Omental fat pad (tissue), 4 donors: ENCODE measurements at places on chromosomes 6 and 20.

- no peak for DNase-seq
These were observed 92.0 kb upstream of the PRDM1 start for GRCh38 chr6:105994118-105994590.

DNA sequence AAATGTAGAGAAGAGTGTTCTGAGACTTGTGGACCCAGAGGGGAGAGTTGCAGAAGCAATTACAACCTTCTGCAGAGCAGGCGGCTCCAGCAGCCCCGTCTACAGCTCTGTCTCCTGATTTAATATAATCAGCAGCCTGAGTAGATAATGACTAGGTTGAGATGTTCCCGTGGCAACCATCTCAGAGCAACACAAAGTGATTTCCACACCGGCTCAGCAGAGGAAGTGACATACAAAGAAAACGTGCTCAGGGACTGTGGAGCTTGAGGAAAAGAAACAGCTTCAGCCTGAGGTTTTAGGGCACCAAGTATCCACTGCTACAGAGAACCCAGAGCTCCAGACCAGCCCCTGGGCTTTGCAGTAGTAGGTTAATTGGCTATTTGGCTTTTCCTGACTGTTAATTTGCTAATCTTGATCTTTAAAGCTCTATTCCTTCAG lies 136.4 kb downstream of the MTFR2 start:
- no peak for DNase-seq

GRCh38 chr6:93731306-93731705 lies 311.9 kb upstream of the EPHA7 start:
- DNase-seq, result no peak

GRCh38 chr20:25608774-25609173 lies 15.0 kb downstream of the NANP start:
- DNase-seq, result no peak

DNA sequence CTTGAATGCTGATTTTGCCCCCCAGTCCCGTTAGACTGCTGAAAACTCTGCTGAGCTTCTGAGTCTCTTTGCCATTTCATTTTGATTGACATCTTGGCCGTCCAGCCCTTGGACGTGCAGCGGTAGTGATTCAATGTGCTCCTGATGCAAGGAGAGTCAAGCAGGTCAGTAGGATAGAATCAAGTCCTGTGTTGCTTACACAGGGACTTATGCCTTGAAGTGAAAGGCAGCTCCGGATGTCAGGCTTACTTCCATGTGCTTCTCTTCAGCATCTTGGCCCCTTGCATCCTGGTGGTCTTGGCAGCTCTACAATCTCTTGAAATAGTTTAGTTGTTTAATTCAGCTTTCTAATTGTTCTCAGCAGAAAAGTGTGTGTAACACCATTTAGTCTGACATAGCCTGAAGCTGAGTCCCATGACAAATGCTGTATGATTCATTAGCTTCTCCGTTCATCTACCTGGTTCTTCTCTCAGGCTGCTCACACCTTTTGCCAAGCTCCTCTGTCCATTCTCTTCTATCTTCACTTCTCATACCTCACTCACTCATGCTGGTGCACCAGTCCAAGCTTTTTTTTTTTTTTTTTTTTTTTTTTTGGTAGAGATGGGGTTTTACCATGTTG lies 76.0 kb downstream of the EZR start:
- no peak for DNase-seq

GRCh38 chr6:27138837-27139755 lies 108.4 kb upstream of the PRSS16 start:
- no peak for DNase-seq

GRCh38 chr20:34976286-34976685 lies 20.6 kb downstream of the MYH7B start:
- no peak for DNase-seq

DNA sequence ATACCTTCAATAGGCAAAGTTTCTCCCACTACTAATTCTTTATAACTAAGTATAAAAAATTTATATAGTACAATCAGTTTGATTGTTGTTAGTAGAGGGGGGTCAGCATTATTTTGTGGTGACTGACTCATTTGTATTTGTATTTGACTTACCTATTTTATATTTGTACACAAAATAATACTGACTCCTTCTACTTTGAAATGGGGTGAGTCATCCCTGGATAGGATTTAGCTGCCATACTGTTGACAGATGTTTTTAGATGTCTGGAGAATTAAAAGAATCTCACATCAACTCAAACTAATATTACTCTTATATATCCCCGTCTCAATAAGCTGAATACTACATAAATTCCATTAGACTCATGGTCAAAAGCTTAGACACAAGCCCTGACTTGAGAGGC lies 114.9 kb downstream of the FRK start:
- no peak for DNase-seq

DNA sequence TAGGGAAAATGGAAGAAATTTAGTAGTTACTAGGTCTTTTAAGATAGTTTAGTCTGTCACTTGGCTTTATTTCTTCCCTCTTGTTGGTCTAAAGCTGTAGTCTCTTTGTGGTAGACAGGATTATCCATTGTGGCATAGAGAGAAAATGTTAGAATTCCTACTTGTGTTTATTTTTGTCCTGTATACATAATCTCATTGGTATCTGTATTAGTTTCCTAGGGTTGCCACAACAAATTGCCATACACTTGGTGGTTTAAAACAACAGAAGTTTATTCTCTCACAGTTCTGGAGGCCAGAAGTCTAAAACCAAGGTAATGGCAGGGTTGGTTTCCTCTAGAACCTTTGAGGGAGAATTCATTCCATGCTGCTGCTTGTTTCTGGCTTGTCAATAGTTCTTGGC lies 119.4 kb downstream of the ZFAND3 start:
- no peak for DNase-seq

- no peak for DNase-seq
These were observed 2.6 kb downstream of the TFEB start for GRCh38 chr6:41732591-41733359.

DNA sequence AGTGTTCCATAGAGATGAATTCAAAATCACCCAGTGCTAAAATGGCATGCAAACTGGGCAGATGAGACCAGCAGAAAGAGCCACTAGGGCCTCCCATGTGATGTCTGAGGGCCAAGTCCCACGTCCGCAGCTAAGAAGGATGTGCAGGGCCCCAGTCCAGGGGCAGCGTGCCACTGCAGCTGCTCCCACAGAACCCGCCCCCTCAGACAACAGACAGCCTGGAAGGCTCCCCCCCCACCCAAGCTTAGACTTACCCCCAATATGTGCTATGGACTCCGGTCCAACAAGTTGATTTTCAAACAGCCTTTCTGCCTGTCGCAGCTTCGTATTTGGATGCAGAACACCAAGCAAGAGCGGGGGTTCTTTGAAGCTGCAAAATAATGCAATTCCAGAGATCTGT lies 14.0 kb downstream of the APMAP start:
- DNase-seq, result no peak

GRCh38 chr6:170127151-170127550 lies 163.7 kb downstream of the DLL1 start:
- no peak for DNase-seq

DNA sequence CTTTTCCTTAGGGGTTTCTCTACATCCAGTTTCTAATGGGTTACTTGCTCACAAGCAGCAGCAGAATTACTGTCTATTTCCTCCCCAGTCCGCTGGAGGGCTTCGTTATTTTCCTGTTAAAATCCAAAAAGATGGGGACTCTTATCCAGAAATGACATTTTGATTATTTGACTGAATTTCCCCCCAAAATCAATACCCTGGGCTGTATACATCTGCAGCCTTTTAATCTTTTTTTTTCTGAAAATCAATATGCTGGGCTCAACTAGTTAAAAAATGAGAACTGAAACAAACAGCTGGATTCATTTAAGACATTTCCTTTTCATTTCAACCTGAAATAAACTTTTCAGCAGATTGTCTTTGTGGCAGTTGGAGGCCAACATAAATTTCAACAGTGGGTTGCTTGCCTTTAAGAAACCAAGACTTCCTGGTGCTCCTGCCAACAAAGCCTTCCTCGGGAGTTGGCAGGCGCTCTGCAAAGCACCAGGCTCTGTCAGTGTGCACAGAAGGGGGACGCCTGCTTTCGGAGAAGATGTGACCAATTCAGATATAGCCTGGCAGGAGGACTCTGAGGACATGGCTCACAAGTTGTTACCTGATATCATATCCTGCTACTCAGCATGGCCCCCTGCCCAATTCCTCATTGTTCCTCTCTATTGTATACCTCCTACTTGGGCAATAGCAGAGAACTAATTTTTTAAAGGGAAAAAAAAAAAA lies 204.7 kb upstream of the ARG1 start:
- no peak for DNase-seq

DNA sequence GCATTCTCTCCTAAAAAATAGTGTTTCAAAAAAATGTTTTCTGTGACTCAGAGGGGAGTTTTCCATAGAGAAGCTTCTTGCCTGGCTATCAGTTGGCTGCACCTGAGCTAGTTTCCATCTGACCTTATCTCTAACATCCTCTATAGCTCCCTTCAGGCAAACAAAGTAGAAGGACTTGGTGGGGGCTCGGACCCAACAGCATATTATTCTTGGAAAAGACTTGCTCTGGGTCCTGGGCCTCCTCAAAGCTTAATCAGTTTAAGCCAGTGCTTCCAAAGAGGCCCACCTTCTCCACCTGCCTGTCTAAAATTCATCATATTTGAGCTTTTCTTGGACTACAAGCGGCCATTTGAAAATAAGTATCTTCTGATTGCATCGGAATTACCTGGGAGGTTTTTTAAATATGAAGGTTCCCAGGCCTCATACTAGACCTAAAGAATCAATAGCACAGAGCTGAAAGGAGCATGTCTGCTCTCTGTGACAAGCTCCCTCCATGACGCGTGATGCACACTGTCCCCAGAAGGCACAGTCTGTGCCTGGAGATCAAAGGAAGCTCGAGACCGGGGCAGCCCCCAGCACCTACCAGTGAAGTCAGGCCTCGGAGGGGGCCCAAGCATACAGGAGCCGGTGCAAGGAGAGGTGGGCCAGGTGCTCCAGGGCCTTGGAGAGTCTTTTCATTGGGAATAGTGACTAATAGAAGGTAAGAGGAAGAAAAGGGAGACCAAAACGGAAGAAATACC lies 80.6 kb upstream of the HIVEP1 start:
- no peak for DNase-seq

DNA sequence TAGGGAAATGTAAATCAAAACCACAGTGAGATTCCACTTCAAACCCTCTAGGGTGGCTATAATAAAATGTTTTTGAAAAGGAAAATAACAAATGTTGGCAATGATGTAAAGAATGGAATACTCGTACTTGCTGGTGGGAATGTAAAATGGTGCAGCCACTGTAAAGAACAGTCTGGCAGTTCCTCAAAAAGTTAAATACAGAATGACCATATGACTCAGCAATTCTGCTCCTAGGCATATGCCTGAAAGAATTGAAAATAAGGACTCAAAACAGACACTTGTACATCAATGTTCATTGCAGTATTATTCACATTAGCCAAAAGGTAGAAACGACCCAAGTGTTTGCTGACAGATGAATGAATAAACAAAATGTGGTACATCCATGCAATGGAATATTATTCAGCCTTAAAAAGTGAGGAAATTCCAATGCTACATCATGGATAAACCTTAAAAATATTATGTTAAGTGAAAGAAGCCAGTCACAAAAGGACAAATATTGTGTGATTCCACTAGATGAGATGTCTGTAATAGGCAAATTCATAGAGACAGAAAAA lies 10.2 kb upstream of the RNF114 start:
- DNase-seq, result no peak

DNA sequence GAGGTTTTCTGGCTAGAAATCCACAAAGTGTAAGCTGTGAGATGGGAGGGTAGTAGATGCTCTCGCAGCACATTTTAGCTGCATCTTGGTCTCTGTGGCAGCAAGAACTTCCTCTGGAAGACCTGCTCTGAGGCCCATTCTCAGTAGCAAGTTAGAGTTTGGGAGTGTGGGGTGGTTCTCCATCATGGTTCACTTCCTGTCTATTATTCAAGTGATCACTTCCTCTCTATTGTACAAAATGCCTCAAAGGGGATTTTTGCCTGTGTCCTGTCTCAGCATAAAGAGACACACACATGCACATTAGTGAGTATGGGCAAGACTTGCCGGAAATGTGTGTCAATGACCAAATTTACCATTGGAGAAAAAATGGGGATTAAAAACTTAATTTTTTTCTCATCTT lies 42.5 kb downstream of the LYRM2 start:
- no peak for DNase-seq

DNA sequence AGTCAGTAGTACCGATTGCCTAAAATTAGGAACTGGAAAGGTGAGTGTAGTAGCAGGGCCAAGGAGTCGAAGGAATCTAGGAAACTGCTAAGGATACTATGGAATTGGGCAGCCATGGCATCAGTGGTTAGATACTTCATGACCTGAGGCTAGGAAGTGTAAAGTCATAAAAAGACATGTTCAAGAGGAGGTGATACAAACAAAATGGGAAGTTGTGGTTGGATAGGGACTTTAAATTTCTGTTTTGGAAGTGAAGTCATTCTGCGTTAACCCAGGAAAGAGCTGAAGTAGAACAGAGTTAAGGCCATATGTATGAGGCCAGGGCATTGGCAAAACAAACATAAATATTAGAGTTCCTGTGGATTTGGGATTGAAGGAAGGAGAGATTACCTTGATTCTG lies 88.6 kb upstream of the TMEM181 start:
- no peak for DNase-seq

DNA sequence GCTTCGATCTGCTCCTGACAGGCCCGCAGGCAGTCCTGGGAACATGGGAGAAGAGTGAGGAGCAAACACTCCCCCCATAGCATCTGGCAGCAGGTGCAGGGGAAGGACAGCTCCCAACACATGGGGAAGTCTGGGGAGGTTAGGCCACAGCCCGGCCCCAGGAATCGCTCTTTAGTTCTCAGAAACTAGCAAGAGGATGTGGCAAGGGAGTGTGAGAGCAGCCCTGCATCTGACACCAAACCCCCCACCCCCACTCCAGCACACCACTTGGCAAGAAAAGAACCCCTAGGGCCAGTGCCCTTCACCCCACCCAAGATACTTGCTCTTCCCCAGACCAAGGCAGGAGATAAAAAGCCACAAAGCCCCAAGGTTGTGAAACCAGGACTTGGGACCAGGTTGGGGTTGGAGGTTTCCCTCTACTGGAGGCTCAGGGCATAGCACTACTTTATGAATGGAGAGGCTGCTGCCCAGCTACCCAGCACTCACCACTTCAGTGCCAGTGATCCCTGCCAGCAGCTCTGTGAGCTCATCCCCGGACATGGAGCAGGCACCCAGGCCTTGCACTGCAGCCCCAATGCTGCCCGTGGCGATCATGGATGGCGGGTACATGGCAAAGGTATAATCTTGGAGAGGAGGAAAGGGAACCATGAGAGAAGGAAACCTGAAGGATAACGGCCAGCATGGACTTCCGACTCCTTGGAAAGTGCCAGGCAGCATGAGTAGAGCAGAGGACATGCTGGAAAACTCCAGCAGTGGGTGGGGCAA lies 5.4 kb downstream of the CCND3 start:
- no peak for DNase-seq
